Activated naive CD4-positive, alpha-beta T cell (primary cell): ENCODE measurements at places on chromosomes 5 and 9.

DNA sequence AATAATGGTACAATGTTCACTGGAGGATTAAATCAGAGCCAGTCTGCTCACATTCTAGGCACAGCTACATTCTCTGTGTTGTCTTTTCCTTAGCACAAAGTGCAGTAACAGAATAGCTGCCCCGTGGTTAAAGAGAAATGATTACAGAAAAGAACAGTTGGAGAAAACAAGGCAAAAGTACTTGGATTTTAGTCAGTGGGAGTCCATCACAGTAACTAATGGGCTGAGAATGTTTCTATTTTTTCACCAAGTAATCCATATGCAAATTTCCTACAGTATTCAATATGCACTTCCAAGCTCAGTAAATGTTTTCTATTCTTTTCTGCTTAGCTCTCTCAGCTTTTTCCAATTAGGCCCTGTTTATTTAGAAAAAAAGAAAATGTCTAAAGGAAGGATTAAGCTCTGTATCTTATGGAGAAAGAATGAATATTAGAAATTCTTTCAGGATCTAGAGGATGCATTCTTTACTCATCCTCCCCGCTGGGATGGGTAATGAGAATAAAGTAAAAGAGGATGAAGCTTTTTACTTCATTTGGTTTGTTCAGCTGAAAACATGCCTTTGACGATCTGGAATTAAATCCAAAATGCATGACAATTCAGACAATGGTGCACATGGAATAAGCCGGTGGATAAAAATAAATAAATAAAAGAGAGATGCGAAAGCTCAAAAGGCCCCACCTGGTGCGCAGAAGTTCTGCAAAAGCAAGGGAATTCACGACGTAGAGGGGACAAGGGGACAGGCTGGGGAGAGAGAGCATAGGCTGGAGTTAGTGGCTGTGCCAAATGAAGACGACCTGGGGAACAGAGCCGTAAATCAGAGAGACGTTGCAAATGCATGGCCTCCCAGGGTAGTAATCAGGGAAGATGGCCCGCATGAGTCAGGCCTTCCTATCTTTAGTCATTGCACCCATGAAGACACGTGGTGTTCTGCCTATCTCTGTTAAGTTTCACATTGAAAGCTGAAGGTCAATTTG, 345.2 kb downstream of the GLIS3 start:
- no peak for DNase-seq

DNA sequence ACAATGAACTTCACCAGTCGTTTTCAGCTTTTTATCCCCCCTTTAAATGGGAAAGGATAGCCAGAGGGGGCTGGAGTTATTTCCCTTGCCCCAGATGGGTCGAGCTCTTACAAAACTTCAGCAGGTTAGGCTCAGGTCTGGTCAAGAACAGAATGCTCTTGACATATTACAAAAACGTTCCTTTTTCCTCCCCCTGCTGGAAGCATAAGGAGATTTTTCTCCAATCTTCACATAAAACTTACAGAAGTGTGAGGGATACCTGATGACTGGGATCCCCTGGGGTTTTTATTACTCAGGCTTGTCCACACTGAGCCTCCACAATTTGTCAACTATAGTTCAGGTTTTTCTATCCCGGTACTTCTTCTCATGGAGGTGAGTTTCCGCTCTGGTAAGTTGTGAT, 60.8 kb downstream of the CSF2 start:
- no peak for DNase-seq

GRCh38 chr5:4576908-4577307, 563.2 kb upstream of the ADAMTS16 start:
- no peak for DNase-seq

DNA sequence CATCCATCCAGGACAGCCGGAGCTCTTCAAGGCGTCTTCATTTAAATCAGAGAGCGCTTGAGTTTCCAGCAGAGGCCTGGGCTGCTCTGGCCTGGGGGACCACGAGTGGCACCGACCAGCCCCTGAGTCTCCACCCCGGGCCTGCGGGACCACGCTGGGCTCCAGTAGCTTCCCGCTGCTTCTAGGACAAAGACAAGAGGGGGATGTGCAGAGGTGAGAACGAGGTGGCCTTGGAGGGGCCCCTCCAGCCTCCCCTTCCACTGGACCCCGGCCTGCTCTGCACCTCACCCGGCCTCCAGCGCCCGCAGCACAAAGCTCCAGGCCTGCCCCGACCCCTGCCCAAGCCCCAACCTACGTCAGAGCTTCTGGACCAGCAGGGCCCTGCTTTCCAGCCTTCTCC, 81.6 kb downstream of the IRX2 start:
- no peak for DNase-seq

GRCh38 chr9:114546851-114547250, 40.7 kb upstream of the ATP6V1G1 start:
- no peak for DNase-seq

DNA sequence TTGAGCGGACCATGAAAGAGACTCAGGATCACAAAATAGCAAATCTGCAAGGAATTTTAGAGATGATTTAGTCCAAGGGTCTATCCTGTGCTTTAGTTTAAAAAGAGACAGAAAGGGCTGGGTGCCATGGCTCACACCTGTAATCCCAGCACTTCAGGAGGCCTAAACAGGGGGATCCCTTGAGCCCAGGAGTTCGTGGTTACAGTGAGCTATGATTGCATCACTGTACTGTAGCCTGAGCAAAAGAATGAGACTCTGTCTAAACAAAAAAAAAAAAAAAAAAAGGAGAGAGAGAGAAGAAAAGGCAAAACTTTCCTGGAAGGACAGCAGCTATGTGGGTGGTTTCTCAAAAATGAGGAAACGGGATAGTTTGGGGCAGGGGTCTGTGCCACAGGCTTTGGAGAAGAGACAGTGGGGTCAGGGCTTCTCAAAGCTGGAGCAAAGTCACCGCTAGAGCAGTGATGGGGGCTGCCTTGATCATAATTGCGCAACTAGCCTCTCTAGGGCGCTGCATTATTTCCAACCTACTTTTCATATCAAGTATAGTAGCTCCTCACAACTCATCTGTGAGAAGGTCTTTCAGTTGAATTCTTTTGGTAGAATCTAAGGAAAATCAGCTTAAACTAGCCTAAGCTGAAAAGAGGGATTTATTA, 8.5 kb upstream of the ANKH start:
- DNase-seq = no peak

GRCh38 chr5:40226906-40227305, 452.8 kb upstream of the PTGER4 start:
- no peak for DNase-seq

- DNase-seq = no peak
Measured at GRCh38 chr5:169805527-169805934, 168.5 kb downstream of the DOCK2 start.

GRCh38 chr5:67538855-67539506, 342.4 kb upstream of the CD180 start:
- DNase-seq = no peak

- DNase-seq = no peak
Measured at GRCh38 chr5:2832394-2832793, 80.9 kb upstream of the IRX2 start.
